ENCODE measurements at places on chromosomes 3 and 15. TPM values are rescaled to one million over a fixed set of nuclear protein-coding genes. Genes with fewer than 3 reads are reported as not detected.

The SI gene
- not detected for total RNA-seq

The GP9 gene
- total RNA-seq = not detected

The GHSR gene
- total RNA-seq = not detected

The RETNLB gene
- not detected for total RNA-seq

The ST3GAL6 gene
- 0.99 TPM for total RNA-seq

The CHRD gene
- 2.6 TPM for total RNA-seq

The TLR9 gene
- under 0.01 TPM for total RNA-seq

The CMC1 gene
- total RNA-seq = 2.0 TPM

The PLXNB1 gene
- 41.3 TPM for total RNA-seq

The TMEM40 gene
- total RNA-seq = not detected

The FBLN2 gene
- 195 TPM for total RNA-seq

The KIF23 gene
- total RNA-seq = 5.1 TPM
